ENCODE measurements at places on chromosomes 7 and 10.

GRCh38 chr10:91350651-91351081 lies 59.5 kb upstream of the HECTD2 start:
- no peak for DNase-seq

GRCh38 chr7:44646921-44647636 lies 40.7 kb downstream of the OGDH start:
- no peak for DNase-seq

GRCh38 chr7:84847790-84848189 lies 339.1 kb downstream of the SEMA3D start:
- DNase-seq = no peak

DNA sequence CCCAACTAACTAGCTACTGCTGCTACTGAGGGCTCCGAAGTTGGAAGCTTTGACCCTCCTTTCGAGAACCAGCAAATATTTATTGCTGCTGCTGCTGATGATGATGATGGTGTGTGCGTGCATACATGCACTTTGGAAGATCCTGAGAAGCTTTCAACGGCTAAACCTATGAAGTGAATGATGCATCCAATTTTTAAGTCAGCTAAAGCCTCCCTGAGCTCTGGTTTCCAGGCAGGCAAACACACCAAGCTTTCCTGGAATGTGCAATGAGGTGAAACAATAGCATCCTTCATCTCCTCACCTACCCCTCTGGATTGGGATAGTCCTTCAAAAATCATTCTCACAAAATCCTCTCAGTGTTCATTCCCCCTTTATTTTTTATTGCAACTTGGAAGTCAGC lies 13.9 kb downstream of the MACC1 start:
- no peak for DNase-seq

GRCh38 chr7:32516551-32517100 lies 21.3 kb downstream of the AVL9 start:
- no peak for DNase-seq

- DNase-seq = no peak
Measured at GRCh38 chr10:98106531-98106930, 27.9 kb upstream of the R3HCC1L start.

DNA sequence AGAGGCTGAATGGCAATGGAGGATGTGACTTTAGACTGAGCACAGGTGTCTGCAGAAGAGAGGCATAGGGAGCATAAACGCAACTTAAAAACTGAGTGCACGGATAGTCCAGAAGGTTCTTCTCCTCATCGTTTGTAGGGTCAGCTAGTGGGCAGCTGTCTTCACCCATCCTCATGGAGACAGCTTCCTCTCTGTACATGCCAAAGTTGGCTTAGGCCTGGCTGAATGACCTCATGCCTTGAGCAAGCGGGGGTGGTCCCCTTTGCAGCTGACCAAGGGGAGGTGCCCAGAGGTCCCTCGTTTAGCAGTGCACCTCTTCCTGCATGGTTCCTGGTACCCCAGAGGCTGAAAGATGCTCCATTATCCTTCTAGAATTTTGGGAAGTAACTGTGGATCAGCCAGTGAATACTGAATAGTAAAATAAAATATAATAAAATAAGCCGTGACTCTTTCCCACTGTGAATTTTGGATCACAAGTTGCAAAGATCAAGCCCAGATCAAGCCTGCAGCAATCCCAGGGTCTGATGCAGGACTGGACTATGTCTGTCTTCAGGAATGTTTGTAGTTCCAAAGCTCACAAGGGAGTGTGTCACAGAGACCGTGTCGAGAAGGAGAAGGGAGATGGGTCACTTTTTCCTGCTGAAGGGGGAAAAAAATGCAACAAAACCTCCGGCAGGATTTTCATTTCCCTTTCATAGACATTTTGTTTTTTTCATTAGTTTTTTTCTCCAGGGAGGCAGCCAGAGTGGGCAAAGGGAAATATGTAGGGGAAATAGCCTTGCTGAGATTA lies 295.3 kb upstream of the MKI67 start:
- DNase-seq = no peak

DNA sequence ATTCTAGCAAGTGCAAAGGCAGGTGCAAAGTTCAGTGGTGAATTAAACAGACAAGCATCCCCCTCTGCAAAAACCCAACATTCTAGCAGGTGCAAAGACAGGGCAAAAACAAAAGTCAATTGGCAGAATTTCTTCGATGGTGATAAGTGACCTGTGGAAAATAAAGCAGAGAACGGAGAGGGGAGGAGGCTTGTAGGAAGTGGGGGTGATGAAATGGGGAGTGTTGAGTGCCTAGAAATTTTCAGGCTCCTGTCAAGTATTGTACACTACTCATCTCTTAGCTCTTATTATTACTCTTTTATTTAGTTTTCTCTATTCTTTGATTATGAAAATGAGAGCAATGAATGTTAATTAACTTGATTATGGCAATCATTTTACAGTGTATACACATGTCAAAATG lies 2.4 kb upstream of the CD36 start:
- no peak for DNase-seq

- no peak for DNase-seq
Measured at GRCh38 chr10:11573497-11573896, 38.0 kb downstream of the USP6NL start.

DNA sequence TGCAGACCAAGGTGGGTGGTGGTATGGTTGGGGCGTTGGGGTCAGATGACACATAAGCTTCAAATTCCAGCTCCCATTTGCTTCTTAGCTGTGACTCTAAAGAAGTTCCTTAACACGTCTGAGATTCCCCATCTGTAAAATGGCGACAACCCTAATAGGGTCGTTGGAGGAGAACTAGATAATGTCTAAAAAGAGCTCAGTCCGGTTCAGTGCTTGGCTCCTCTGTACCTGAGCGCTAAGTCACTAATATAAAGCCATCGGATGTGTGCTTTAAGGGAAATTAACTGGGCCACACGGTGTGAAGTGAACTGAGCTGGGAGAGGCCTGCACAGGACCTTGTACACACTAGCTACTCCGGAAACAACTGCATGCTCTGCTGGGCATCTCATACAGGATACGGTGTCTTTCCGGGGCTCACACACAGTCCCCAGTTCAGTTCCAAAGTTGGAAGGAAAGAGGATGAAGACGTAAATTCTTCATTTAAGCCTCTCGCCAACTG lies 476 bp upstream of the ZFYVE27 start:
- DNase-seq = no peak

DNA sequence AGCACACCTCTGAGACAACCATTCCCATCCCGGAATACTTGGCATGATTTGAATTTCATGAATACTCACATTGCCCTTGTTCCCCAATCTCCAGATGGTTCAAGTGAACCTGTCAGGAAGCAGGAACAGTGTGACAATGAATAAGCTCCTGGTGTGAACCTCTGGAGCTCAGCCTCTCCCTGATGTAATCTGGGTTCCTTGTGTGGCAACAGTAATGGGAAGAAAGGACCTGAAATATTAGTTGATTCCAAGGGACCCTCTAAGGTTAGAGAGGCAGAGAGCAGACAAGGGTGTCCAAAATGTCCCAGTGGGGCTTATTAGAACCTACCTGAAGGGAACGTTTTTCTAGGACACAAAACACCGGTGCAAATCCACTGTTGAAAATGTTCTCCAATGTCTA lies 8.5 kb downstream of the OR2A7 start:
- DNase-seq = no peak

GRCh38 chr10:17387861-17388503 lies 66.4 kb downstream of the ST8SIA6 start:
- no peak for DNase-seq

DNA sequence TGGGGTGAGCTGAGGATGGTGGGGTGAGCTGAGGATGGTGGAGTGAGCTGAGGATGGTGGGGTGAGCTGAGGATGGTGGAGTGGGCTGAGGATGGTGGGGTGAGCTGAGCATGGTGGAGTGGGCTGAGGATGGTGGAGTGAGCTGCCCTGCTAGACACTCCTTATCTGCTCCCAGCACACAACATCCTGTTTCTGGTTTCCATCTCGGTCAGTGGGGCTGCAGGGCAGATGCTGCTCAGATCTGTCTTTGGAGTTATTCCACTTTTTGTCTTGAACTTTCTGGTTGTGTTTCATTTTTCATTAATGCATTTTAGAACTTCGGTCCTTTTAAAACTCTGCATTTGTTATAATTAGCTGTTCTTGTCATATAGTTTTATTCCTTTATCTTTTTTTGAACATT lies 67.9 kb upstream of the ANTXRL start:
- DNase-seq = no peak

DNA sequence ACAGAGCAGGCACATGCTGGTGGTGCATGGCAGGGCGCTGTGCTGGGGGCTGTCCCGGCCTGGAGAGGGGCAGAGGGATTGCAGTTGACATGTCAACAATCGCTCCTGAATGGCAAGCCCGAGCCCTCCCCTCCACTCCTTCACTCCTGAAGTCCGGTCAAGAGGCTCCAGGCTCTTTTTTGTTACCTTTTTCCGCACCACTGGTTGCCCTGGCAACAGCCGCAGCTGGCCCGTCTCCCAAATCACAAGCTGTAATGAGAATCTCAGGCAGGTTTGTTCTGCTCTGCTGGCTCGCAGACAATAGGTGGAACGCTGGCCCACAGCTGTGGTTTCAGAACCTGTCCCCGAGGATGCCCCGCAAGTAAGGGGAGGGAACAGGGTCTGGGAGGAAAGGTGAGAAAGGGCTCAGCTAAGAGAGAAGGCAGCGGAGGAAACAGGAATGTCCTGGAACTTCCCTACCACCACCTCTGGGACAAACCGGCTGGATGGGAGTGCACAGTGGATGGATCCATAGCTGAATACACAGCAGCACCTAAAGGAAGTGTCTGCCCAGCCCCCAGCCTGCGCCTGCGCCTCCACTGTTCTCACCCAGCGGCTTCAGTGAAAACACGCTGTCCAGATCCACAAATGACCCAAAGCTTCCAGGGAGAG lies 58.9 kb downstream of the CALML3 start:
- peak; percentile 63 for DNase-seq

GRCh38 chr7:158265743-158266080 lies 321.9 kb downstream of the PTPRN2 start:
- DNase-seq = peak; percentile 7

DNA sequence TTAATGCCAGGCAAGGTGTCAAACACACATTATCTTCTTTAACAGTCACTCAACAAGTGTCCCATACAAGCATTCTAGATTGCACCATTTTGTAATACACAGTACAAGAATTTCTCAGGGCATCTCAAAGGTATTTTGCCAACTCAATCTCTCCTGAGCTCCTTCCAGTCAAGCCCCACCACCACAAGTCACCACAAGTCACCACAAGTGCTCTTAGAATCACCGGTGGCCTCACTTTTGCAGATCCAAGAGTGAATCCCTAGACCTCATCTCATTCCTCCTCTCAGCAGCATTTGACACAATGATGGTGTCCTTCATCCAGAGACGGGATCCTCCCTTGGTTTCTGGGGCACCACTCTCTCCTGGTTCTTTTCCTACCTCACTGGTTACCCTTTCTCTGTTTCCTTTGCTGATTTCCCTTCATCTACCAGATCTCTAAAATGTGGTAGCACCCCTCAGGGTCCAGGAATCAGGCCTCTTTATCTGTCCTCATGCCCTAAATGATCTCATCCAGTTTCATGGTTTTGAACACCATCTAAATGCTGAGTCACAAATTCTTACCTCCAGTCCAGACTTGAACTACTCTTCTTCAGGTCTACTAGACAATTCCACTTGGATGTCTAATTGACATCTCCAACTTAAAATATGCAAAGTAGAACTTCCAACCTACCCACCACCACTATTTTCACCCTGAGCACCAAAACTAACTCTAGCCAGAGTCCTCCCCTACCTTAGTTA lies 26.9 kb downstream of the VPS41 start:
- DNase-seq = no peak

DNA sequence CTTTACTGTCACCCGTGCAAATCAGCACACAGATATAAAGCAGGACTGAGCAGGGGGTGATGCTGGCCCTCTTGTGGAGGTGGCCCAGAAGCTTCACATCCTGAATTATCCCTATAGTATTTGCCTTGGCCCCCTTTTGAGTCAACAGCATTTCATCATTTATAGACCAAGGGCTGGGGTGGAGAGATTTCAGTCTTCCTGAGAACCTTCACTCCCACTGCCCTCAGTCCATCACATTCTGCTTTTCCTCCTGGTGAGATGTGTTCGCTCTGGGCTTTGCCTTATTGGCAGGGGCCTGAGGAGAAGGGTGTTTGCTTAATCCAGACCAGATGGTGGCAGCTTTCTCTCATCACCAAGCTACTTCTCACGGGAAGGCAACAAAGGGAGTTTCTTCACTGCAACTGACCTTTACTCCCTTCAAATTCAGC lies 47.7 kb downstream of the NOC3L start:
- no peak for DNase-seq

GRCh38 chr7:43637114-43637806 lies 54.4 kb downstream of the STK17A start:
- DNase-seq = no peak

GRCh38 chr10:23643111-23643780 lies 204.4 kb downstream of the OTUD1 start:
- DNase-seq = no peak

GRCh38 chr7:31890198-31890597 lies 180.0 kb downstream of the PDE1C start:
- DNase-seq = no peak

- DNase-seq = no peak
Measured at GRCh38 chr7:12630513-12630819, 57.0 kb upstream of the ARL4A start.

DNA sequence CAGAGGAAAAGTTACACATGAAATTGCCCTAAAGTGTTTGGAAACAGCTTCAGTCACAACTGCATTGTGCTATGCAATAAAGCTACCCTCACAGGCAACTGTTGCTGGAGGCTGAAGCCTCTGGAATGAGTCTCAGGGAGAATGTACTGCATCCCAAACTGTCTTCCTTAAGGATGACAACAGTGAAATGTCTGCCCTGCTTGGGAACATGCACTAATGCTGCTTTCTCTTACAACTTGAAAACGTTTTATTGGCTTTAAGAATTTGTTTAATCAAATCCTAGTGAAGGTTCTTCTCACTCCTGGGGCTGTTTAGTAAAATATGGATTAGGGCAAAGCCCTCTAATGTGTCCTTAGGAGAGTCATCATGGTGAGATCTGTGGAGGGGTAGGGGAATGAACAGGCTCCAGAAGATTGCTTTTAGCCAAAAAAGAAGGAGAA lies 215.4 kb downstream of the TWIST1 start:
- DNase-seq = no peak

DNA sequence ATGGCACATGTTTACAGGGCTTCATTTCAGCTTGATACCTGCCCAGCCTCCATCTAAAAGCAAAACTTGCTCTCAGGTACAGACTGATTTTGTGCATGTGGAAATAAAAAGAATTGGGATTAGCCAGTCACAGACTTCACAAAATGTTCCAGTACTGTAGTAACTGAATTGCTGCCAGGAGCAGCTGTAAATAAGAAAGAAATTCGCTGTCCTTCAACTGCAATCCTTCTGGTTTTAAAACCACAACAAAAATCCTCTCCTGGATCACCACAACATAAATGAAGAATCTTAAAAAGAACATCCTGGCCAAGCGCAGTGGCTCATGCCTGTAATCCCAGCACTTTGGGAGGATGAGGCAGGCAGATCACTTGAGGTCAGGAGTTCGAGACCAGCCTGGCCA lies 3.9 kb upstream of the MIOS start:
- DNase-seq = no peak

- no peak for DNase-seq
Measured at GRCh38 chr7:156840134-156840533, 52.8 kb downstream of the LMBR1 start.

GRCh38 chr7:28627896-28628295 lies 215.6 kb downstream of the CREB5 start:
- DNase-seq = no peak

Data from left ventricle myocardium superior (tissue), 1 donor.